Activated CD4-positive, alpha-beta T cell treated with anti-CD3 and anti-CD28 coated beads for 4 hours (primary cell): ENCODE measurements at places on chromosomes 7 and 10.

GRCh38 chr7:24336461-24336860, 52.5 kb downstream of the NPY start:
- no peak for DNase-seq

DNA sequence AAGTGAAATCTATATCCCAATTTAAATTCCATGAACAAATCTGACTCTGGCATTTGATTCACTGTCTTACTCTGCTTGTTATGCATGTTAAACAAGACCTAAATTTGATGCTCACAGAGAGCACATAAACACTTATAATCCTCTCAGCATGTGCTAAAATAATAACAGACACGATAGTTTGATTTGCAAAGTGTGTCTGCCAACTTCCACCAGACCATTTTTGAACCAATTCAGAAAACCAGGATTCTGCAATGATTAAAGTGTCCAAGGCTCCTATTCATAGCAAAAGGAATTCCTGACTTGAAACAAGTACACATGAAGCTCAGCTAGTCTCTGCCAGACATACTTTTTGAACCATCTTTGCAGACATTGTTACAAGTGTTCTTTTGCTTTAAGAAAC, 11.2 kb downstream of the RBM20 start:
- no peak for DNase-seq

- no peak for DNase-seq
Measured at GRCh38 chr7:36896956-36897590, 172.8 kb upstream of the AOAH start.

DNA sequence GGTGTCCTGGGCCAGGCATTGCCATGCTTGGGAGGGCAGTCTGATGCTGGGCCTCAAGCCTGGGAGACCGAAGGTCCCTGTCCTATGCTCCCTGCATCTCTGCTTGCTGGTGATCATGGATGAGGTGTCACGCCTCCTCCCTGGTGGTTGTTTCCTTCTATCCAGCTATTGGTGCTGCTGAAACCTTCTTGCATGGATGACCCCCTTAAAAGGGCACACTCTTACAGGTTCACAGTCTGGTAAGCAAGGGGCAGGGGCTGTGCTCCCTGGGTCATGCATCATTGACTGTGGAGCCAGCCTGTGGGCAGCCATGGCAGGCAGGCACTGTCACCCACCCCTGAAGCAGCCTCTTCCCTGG, 36.8 kb upstream of the SLC29A3 start:
- DNase-seq, result no peak

- DNase-seq, result no peak
Measured at GRCh38 chr10:132880128-132880981, 62.0 kb downstream of the CFAP46 start.

- DNase-seq, result no peak
Measured at GRCh38 chr10:46033602-46034011, 3.2 kb upstream of the NCOA4 start.

GRCh38 chr7:66256281-66256680, 51.1 kb downstream of the TPST1 start:
- no peak for DNase-seq

DNA sequence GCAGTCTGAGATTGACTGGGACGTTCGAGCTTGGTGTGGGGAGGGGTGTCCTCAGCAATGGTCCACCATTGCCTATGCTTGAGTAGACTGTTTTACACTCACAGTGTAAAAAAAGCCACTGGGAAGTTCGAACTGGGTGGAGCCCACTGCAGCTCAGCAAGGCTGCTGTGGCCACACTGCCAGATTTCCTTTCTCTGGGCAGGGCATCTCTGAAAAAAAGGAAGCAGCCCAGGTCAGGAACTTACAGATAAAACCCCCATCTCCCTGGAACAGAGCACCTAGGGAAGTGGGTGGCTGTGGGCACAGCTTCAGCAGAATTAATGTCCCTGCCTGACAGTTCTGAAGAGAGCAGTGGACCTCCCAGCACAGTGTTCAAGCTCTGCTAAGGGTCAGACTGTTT, 80.3 kb downstream of the BICC1 start:
- no peak for DNase-seq

DNA sequence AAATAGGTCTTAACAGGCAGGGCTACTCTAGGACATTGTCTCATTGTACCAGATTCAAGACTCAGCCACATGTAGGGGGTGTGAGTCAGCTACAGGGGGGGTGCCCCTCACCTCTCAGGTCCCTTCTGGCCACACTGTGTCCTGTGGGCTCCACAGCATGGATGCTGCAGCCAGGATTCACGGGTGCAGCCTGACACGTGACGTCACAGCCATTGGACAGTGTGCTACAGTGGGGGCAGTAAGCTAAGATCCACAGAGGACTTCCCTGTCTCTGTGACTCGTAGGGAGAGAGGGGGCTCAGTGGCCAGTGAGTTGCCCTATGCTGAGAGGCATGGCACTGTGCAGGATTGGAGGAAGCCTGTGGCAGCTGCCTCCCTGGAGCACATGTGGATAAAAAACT, 77.9 kb downstream of the TMEM178B start:
- DNase-seq, result no peak

GRCh38 chr7:37265006-37265405, 183.7 kb downstream of the ELMO1 start:
- DNase-seq, result no peak

- no peak for DNase-seq
Measured at GRCh38 chr7:83546586-83546985, 102.4 kb downstream of the SEMA3E start.

DNA sequence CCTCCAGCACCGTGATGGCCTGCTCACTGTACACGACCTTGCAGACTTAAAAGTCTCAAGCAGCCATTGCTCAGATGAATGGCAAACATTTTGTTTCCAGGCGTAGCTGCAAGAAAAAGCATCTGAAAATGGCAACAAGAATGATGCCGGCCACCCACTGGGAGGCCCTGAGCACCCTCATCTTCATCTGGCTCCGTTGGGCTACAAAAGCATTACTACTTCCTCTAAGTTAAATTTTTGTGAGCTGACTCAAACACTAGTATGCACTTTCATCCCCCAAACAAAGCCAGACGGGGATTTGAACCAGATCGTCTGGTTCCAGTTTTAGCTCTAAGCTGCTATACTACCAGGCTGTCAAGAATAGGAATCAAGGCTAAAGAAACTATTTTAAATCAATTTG, 116.6 kb upstream of the CDK1 start:
- DNase-seq, result no peak

- no peak for DNase-seq
Measured at GRCh38 chr10:541750-542371, 147.6 kb downstream of the DIP2C start.

DNA sequence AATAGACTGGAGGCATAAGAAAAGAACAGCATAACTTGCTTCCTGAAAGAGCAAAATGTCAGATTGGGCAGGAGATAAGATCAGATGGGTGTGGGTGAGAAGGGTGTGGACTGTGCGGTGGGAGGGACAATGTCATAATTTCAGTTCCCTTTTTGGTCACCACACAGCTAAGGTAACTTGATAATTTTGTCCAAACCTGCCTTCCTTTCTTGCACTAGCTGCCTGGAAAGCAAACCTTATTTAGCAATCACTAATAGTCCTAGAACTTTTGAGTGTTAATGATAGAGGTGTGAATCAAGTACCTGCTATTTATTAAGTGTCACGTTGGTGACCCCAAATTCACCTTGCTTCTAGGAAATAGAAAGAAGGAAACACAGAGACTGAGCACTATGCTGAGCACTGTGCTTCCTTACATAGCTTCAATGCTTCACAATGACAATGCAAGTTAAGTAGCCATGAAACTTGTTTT, 72.4 kb upstream of the SP4 start:
- peak; percentile 27 for DNase-seq

GRCh38 chr10:112558476-112559142, 111.6 kb downstream of the VTI1A start:
- no peak for DNase-seq

GRCh38 chr7:108634535-108634934, 64.9 kb downstream of the DNAJB9 start:
- no peak for DNase-seq

- no peak for DNase-seq
Measured at GRCh38 chr10:23490115-23490514, 51.2 kb downstream of the OTUD1 start.

- no peak for DNase-seq
Measured at GRCh38 chr7:3683546-3684539, 382.8 kb downstream of the SDK1 start.

GRCh38 chr10:78218798-78219490, 185.3 kb downstream of the RPS24 start:
- no peak for DNase-seq

DNA sequence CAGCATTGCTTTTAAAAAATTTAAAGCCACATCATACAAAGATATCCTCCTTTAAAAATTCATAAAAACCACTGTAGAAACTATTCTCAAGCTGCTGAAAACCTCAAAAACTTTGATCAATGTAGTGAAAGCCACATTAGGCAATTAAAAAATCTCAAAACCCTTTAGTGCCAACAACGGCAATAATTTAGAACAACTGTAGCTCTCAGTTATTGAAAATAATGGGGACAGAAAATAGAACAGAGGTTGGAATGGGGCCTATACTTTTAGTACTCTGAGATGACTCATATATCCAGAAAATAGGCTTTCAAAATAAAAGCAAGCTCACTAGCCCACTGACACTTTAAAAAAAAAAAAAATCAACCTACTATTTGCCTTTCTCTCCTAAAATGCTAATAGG, 87.5 kb downstream of the GSAP start:
- DNase-seq, result no peak

DNA sequence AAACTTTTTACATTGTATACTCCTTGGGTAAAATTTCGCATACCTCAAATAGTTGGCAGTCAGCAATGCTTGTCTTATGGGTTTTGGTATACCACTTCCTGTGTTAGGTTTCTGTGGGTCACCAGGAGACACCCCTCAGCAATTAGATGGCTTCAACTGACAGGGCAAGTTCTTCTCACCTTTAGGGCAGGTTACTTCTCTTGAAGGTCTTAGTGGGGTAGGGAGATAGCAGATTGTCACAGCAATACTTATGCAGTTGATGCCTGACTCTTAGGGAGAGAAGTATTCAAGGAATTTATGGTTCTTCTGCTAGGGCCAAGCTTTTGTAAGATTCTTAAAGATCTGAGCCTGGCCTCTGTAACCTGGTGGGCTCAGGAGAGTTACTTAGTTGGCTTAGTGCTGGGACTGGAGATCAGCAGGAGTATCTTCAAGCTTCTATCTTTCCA, 42.9 kb downstream of the MKLN1 start:
- peak; percentile 6 for DNase-seq

- no peak for DNase-seq
Measured at GRCh38 chr10:6610647-6611046, 30.6 kb upstream of the PRKCQ start.

- no peak for DNase-seq
Measured at GRCh38 chr7:137606061-137606674, 240.6 kb downstream of the DGKI start.

- no peak for DNase-seq
Measured at GRCh38 chr10:1128115-1128514, 71.9 kb downstream of the WDR37 start.

DNA sequence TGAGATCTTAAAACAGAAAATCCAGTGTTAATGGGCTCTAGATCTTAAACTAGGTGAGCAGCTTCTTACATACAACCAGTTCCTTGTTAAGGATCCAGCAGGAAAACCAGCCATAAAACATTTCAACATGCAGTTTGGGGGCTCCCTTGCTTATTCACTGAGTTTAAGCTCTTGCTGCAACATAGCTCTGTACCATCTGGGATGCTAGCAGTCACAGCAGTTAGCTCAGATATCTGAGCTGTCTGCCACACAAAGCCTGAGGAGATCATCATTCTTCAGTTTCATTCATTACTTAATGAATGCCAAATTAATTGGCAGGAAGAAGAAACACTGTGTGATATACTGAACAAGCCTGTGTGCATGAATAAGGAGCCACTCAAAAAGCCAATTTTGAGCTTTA, 62.8 kb downstream of the PODXL start:
- DNase-seq, result no peak

DNA sequence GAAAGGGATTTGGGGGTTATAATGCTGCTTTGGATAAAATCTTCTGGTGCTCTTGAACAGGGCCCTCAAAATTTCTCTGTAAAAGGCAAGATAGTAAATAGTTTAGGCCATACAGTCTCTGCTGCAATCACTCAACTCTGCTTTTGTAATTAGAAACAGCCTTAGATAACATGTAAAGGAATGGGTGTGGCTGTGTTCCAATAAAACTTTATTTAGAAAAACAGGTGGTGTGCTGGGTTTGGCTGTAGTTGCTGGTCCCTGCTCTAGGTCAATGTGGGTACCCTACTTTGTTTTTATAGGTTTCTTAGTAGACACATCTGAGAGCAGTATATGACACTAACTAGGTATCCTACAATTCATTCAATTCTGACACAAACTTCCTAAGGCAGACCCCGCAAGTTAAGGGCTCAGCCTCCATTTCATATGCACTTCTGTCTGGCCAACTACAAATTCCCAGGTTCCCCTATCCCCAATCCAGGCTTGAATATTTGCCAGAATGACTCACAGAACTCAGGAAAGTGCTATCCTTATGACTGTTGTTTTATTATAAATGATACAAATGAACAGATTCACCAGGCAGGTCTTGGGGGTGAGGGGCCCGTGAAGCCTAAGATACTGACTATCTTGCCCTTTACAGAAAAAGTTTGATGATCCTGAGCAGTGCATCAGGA, 349.9 kb downstream of the RPS24 start:
- no peak for DNase-seq

- DNase-seq, result peak; percentile 66
Measured at GRCh38 chr7:151085691-151086620, at the start of gene AGAP3. Gene AGAP3 (plus strand): TSS chr7:151086475. CDS start chr7:151086742, 267 bp downstream.

GRCh38 chr10:132547421-132547861, 9.9 kb downstream of the INPP5A start:
- DNase-seq, result peak; percentile 47

- no peak for DNase-seq
Measured at GRCh38 chr10:76111986-76112825, 680.8 kb downstream of the LRMDA start.

DNA sequence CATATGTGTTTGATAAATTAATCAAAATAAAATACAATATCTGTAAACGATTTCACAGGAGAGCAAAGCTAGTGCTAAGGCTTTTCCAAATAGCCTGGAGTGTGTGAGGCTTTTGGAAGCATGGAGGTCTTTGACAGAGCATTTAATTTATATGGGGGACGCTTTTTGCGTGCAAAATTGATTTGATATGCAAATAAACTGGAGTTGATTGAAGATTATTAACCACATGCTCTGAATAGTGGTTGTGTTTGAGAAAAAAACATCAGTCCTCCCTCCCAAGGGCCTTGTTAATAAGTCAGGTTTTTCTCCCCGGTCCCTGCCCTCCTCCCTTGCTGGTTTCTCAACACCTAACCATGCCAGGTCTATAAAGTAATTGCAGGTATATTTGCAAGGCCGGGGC, 85.1 kb upstream of the FGFR2 start:
- no peak for DNase-seq

DNA sequence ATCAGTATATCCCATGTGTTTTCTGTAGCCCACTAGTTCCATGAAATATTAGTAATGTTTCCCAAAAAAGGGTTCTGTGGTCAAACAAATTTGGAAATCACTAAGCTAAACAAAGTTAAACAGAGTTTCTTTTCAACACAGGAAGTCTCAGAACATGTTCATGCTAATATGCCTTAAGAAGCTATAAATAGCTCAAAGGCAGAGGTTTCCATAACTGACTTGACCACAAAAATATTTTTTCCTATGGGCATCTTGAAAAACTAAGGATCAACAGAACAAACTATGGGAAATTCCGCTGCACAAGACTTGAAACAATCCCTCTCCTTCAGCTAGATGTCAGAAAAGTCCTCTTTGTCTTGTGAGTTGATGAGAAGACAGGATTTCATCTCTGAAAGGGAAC, 59.7 kb downstream of the SEM1 start:
- DNase-seq, result no peak
